ENCODE measurements at places on chromosomes 12 and 14.

DNA sequence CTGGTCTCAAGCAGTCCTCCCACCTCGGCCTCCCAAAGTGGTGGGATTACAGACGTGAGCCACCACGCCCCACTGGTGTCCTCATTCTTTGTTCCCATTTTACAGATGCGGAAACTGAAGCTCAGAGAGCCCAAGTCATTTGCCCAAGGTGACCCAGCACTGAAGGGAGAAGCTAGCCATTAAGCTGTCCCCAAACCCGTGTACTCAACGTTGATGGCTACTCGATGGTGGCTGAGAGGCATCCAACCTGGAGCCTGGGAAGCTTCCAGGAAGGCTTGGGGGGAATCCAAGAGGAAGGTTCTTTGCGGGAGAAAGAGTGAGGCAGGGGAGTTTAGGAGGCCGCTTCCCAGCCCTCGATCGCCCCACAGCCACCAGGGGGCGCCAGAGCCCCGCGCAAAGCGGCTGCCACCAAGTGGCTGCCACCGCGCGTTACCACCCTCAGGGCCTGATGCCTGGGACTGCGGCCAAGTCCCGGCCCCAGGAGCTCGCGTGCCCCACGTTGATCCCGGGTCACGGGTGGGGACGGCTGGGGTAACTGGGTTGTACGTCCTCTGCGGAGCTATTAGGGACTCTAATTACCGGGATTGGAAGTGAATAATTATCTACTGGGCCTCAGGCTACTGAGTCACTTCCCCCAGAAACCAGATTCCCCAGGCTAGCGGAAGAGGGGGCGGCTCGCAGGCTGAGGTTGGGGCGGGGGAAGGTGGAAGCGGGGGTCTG is 8.8 kb upstream of the SH2B3 start:
- no peak for DNase-seq

GRCh38 chr12:5305425-5305824 is 126.5 kb upstream of the NTF3 start:
- DNase-seq = no peak

GRCh38 chr14:74816124-74816523 is 53.0 kb downstream of the YLPM1 start:
- DNase-seq = no peak

DNA sequence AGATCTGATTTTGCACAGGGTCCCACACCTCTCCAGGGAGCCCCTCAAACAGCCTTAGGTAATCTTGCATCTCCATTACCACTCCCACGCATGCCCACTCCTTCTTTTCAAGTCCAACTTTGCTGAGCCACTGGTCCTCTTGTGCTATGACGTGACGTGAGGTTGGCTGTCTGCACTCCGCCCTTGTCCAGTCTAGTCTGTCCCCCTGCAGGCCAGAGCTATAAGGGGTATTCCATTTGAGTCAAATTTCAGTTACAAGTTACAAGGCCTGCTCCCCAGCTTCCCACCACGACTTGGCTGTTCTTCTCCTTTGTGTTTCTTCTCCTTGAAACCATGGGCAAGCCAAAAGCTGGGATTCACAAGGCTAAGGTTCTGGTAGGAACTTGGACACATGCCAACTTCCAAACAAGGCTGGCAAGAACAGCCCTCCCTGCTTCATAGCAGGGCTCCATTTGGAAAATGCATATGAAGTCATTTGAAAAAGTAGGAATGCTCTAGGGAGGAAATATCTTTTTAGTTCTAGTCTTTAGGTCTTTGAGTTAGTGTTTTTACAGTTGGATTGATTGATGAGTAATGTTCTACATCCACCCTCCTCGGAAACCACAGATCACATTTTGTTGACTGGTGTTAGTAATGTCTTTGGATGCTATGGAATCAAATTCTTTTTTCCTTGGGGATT is 49.1 kb downstream of the KCNA1 start:
- no peak for DNase-seq

- no peak for DNase-seq
These were observed 21.5 kb downstream of the CMKLR1 start for GRCh38 chr12:108317308-108318234.

All from esophagus muscularis mucosa (tissue), 4 donors.